HT1080 (cell line): ENCODE measurements at places on chromosomes 7 and 10.
A peak's percentile ranks its signal among the peaks of the same experiment; 100 is the strongest.

- no peak for DNase-seq
Measured at GRCh38 chr10:79105150-79105739, 36.5 kb downstream of the ZMIZ1 start.

DNA sequence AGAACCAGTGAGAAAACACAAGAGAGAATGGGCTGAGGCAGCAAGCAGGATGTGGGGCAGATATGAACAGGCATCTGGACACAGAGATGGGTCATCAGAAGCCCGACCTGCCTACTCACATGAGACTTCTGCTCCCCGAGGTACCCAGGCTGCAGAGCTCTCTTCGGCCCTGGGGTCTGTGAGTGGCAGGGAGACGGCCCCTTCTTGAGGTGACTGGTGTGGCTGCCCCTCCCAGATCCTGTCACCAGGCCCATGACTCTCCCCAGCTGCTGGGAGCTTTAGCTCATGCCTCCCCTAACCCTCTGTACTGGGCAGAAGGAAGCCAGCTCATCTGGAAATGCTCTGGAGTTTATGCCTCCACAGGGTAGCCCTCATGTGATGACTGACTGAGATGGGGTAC lies 157.6 kb upstream of the PCBD1 start:
- no peak for DNase-seq

DNA sequence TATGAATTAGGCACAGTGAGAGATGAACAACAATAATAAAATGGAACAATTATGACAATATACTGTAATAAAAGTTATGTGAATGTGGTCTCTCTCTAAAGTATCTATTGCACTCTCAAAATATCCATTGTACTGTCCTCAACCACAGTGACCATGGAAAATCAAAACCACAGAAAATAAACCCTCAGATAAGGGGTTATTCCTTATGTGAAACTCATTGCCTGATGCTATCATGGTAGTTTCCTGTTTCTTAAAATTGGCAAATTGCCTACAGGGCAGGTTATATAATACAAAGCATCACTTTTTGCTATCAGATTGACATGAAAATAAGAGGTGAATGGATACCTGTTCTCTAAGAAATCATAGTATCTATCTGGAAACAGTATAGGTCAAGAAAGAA lies 3.8 kb downstream of the MCM10 start:
- DNase-seq = no peak

DNA sequence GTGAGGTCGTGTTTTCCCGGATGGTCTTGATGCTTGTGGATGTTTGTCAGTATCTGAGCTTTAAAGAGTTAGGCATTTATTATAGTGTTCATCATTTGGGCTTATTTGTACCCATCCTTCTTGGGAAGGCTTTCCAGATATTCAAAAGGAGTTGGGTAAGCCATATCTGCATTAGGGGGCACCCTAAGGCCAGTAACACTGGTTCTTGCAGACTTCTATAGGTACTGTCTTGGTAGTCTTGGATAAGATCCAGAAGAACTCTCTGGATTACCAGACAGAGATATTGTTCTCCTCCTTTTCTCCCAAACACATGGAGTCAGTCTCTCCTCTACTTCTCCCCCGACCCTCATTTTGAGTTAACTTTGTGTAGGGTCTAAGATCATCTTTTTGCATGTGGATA lies 92.8 kb downstream of the SDK1 start:
- peak; percentile 7 for DNase-seq

DNA sequence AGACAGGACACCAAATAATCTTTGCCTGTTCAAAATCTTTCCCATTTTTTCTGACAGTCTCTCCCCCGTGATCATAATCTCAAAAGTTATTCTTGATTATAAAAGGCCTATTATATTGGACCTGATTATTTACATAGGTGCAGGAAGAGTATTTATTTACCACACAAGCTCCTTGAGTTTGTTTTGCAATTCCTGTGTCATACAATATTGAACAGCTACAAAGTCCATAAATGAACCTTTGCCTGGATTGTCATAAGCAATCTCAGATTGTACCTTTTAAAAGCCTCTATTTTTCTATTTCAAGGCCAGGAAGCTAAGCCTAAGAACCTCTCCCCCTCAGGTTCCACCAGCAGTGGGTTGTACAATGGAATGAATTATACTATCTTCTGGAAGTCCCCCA lies 183.9 kb upstream of the MEOX2 start:
- DNase-seq = no peak

DNA sequence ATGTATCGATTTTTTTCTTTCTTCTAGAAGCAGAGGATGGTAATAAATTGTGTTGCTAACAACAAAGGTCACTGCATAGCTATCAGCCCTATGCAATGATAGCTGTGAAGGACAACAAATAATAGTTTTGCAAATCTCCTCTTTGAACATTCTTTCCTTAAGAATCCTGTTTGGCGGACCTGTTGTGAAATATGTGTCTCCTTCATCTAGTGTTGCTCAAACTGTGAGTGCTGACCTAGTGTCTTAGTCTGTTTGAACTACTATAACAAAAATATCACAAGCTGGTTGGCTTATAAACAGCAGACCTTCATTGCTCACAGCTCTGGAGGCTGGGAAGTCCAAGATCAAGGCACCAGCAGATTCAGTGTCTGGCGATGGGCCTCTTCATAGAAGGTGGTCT lies 53.7 kb downstream of the CAV1 start:
- DNase-seq = no peak

DNA sequence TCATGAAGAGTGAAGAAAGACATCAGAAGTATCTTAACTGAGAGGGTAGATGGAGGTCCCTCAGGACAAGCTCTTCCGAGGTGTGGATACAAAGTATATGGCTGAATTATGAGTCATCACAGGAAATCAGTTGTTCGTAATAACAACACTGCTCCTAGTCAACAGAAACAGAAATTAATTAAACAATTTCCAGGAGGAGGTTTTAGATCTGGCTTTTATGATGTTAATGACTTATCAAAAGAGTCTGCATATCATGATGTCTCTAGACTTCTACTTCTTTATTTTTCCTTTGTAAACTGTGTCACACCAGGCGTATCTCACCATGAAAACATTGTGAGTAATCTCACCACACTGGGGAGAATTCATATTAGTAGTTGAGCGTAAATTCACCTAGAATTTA lies 31.2 kb downstream of the OSBPL3 start:
- peak; percentile 47 for DNase-seq

- DNase-seq = no peak
Measured at GRCh38 chr10:36671607-36672006, 453.8 kb upstream of the ANKRD30A start.

DNA sequence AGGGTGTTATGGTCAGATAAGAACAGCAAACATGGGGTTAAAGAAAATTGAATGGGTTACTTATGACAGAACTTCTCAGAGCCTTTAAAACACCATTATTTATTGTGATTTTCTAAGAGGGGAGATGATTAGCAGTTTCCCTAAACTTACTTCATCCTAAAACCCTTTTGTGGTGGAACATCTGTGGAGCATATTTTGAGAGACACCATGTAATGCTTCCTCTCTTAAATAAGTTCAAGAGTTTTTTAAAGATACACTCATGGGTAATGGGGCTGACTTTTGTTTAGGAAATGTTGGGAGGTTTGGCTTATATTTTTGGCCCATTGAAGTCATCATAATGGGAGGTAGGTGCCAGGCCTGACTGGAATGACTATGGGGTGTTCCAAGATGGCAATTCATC lies 8.4 kb upstream of the PDCD4 start:
- DNase-seq = no peak

DNA sequence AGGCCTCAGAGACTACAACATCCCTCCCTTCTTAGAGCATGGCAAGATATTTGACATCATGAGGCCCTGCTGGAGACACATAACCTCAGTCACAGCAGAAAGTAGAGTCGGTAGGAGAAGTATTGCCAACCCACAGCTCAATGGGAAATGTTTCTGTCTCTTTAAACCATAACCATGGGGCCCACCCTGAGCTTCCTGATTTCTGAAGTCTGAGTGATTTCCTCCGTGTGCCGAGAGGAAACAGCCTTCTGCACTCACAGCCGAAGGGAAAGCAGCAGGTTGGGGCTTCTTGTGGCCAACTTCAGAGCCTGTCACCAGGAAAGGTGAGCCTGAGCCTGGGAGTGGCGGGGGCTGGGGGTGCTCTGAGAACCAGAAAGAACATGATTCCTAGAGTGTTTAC lies at the start of gene GIMAP1:
TSS of gene GIMAP1 (plus strand) at position 246 of the 400 bp plus-strand sequence. CDS start 2,435 bp downstream, outside the sequence.
- DNase-seq = no peak
